Activated CD4-positive, alpha-beta memory T cell treated with anti-CD3 and anti-CD28 coated beads, Interleukin-2, amount 10 ng/mL, durations not matched to agents 7 days and 5 days (primary cell): ENCODE measurements at places on chromosomes 12 and 14. TPM values are rescaled to one million over a fixed set of nuclear protein-coding genes. Genes with fewer than 3 reads are reported as not detected.

DNA sequence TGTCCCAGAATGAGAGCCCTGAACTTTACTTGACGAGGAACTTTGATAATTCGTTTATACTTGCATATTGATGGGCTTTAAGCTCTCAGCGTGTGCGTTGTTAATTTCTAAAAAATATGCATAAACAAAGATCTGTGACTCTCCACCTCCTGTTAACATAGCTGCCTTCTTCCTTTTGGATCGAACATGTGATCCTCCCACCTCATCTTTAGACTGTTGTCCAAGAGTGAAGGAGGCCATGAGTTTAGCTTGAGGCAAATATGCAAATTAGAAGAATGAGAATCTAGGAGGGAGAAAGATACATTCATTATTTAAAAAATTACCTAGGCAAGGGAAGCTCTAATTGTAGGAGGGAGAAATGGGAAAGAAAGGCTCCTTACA, 617 bp downstream of the TTC8 start:
- no peaks in the 10 kb centered on the region for H3K36me3 ChIP-seq
- peak overlapping the region; percentile 83 for H3K4me3 ChIP-seq
- no peak for DNase-seq
- H3K4me1 ChIP-seq: peaks cover 14% of the 10 kb centered on the region
- no peaks in the 10 kb centered on the region for H3K27me3 ChIP-seq
- no peak overlapping the region for H3K27ac ChIP-seq

DNA sequence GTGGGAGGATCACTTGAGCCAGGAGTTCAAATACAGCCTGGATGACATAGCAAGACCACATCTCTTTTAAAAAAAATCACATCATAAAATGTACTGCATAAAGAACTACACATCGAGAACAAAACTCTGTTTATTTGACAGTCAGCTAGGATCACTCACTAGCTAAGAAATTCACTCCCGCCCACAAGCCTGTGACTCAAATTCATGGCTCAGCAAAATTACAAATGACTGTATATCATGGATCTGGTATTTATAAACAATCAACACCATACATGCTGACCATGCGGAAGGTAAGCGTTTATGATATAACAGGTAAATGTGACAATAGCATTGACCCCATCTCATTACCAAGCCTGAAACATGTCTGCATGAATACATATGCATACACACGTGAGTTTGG, 206.5 kb downstream of the EFCAB11 start:
- H3K27me3 ChIP-seq: no peaks in the 10 kb centered on the region
- H3K27ac ChIP-seq: no peak overlapping the region
- no peak for DNase-seq
- no peaks in the 10 kb centered on the region for H3K36me3 ChIP-seq

GRCh38 chr12:93852173-93852591, 175.0 kb downstream of the CRADD start:
- no peak for DNase-seq
- peaks cover 81% of the 10 kb centered on the region for H3K4me1 ChIP-seq
- no peak overlapping the region for H3K27ac ChIP-seq
- H3K36me3 ChIP-seq: peaks cover 27% of the 10 kb centered on the region
- no peaks in the 10 kb centered on the region for H3K27me3 ChIP-seq

The SOAT2 gene
- 1.5 TPM for total RNA-seq

- no peak for DNase-seq
- no peaks in the 10 kb centered on the region for H3K36me3 ChIP-seq
- no peak overlapping the region for H3K27ac ChIP-seq
Observed at GRCh38 chr14:85576218-85576617, 46.3 kb downstream of the FLRT2 start.

The KRT80 gene
- not detected for total RNA-seq

The CLEC1B gene
- total RNA-seq: not detected

GRCh38 chr12:65209655-65210043, 40.3 kb downstream of the LEMD3 start:
- DNase-seq: no peak
- peak overlapping the region; percentile 51 for H3K4me3 ChIP-seq
- H3K27ac ChIP-seq: peak overlapping the region; percentile 87
- H3K36me3 ChIP-seq: peaks cover 36% of the 10 kb centered on the region

- H3K4me3 ChIP-seq: no peak overlapping the region
- H3K4me1 ChIP-seq: peaks cover 55% of the 10 kb centered on the region
Observed at GRCh38 chr12:4120316-4120917, 153.1 kb upstream of the CCND2 start.

- no peak overlapping the region for H3K27ac ChIP-seq
- no peak for DNase-seq
- H3K4me1 ChIP-seq: peaks cover 24% of the 10 kb centered on the region
- peaks cover 58% of the 10 kb centered on the region for H3K36me3 ChIP-seq
- no peaks in the 10 kb centered on the region for H3K27me3 ChIP-seq
- no peak overlapping the region for H3K4me3 ChIP-seq
Observed at GRCh38 chr12:49272790-49273725, 8.2 kb downstream of the TUBA1C start.

DNA sequence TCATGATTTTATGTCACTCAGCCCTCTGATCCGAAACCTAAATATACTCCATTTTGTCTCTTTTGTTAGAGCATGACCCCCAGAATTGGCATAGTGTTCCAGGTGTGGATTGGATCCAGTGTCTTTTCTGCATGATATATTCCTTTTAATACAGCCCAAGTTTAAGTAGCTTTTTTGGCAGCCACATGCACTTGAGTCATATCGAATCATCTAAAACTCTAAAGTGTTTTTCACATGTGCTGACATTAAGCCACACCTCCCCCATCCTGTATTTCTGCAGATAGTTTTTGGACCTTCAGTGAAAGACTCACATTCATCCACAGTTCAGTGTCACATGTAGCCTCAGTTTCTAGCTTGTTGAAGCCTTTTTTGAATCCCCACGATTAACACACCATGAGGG, 30.6 kb downstream of the BORCS5 start:
- H3K4me1 ChIP-seq: peaks cover 70% of the 10 kb centered on the region
- peaks cover 54% of the 10 kb centered on the region for H3K36me3 ChIP-seq
- no peak for DNase-seq
- no peak overlapping the region for H3K4me3 ChIP-seq
- no peaks in the 10 kb centered on the region for H3K27me3 ChIP-seq

DNA sequence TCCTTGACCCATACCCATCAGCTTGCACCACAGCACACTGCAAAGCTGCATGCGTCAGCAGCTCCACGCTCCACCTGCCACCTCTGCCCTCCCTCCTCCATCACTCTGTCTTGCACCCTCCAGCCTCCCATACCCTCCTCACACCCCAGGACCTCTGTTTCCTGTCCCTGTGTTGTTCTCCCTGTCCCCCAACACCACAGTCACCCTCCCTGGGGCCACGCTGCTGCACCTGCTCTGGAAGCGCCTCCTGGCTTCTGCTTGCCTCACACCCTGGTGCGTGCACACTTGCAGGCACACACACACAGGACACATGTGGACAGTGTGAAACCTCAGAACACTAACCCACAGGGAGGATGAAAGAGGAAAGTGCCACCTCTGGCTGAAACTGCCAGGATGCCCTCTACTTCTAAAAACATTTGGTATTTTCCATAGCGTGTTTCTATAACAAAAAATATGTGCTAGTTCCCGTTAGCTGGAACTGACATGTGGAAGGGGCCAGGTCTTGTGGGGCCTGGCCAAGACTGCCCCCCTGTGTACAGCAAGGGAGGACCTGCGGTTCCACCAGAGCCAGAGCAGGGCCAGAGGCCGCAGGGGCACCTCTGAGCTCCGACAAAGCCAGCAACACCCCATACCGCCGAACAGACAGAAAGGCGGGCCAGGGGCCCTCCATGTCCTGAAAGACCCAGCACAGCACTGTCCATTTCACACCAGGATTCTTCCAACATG, 10.0 kb downstream of the BRF1 start:
- H3K36me3 ChIP-seq: peaks cover 3% of the 10 kb centered on the region
- DNase-seq: no peak
- H3K4me1 ChIP-seq: peaks cover 46% of the 10 kb centered on the region
- H3K4me3 ChIP-seq: no peak overlapping the region
- peak overlapping the region; percentile 48 for H3K27ac ChIP-seq
- no peaks in the 10 kb centered on the region for H3K27me3 ChIP-seq

The SSPN gene
- not detected for total RNA-seq

DNA sequence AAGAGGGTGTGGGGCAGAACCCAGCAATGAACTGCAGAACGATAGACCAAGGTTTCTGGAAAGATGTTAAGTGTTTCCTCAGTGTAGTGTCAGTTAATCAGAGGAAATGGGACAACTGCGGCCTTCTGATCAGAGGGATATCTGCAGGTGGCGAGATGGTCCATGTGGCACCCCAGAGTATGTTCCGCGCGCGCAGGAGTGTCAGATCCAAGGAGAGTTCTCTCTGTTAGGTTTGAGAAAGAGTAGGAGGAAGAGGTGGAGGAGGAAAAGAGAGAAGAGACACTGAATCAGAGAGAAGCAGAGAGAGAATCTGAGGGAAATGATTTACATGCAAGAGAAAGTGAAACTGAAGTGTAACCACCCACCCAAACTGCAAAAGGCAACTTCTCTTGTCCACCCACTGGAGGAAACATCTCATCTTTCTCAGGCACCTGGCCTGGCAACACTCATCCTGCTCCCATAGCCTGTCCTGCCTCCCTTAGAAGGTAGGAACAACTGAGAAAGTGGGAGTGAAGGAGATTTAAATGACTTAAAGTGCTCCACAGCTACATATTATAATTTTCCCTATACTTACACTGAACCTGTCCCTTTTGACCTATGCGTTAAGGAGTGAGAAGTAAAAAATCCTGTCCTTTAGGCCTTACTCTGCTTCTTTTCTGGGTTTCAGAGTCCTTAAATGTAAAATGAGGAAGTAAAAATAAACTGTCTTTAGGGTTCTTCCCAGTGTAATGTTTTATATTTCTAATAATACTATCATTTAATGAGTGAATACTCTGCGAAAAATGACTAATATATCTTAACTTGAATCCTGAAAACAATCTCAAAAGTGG, 6.8 kb upstream of the TESPA1 start:
- peaks cover 15% of the 10 kb centered on the region for H3K36me3 ChIP-seq
- no peaks in the 10 kb centered on the region for H3K27me3 ChIP-seq
- peak overlapping the region; percentile 89 for H3K27ac ChIP-seq
- peaks cover 50% of the 10 kb centered on the region for H3K4me1 ChIP-seq

The PIWIL1 gene
- total RNA-seq: not detected

DNA sequence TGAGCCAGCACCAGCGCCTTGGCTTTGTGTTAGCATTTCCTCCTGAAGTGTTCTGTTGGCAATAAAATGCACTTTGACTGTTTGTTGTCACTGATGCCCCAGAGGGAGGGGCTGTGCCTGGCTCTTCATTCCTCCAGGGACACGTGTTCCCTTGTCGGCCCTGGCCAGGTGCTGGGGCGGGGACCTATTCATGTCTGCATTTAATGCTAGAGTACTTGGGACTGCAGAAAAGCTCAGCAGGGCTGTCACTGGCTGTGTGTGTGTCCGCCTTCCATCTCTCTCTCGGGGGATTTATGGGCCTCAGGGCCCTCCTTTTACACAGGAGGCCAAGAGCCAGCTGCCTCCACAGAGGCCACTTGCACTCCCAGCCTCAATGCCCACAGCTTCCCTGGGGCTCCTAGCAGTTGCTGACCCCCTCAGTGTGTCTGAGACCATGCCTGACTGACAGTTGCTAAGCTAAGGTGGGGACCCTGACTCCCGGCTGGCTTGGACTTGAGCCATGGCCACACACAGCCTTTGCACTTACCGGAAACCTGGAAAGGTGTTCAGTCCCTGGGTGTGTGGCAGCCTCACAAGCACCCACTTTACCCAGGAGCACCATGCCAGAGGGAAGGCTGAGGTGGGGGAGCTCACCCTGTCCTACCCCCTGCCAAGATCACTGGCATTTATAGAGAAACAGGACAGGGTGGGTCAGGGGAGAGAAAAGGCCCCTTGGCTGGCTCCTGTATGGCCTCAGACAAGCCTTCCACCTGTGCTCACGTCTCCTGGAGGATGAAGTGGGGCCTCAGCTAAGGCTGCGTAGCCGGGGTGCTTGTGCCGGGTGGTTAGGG, 27.8 kb downstream of the HIP1R start:
- H3K27ac ChIP-seq: peak overlapping the region; percentile 31
- no peaks in the 10 kb centered on the region for H3K4me1 ChIP-seq
- DNase-seq: no peak
- peaks cover 16% of the 10 kb centered on the region for H3K36me3 ChIP-seq
- H3K4me3 ChIP-seq: no peak overlapping the region
- no peaks in the 10 kb centered on the region for H3K27me3 ChIP-seq

The HCAR3 gene
- not detected for total RNA-seq

DNA sequence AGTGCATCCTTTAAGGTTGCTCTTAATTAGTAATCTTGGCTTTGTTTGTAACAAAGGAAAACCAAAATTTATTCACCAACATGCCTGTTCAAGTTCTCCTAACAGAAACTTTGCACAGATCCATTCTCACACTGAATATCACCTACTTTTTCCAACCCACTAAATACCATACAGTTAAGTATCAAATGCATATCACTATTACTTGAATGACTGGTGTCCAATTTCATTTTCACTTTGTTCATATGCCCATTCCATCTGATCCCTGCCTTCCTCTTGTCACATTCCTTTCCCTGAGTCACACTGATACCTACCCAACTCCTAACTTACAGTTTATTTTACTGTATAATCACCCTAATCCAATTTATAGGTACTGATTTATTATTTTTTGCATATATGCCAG, 286.4 kb downstream of the NELL2 start:
- no peaks in the 10 kb centered on the region for H3K36me3 ChIP-seq
- no peak overlapping the region for H3K4me3 ChIP-seq
- H3K4me1 ChIP-seq: no peaks in the 10 kb centered on the region
- no peaks in the 10 kb centered on the region for H3K27me3 ChIP-seq
- H3K27ac ChIP-seq: no peak overlapping the region

DNA sequence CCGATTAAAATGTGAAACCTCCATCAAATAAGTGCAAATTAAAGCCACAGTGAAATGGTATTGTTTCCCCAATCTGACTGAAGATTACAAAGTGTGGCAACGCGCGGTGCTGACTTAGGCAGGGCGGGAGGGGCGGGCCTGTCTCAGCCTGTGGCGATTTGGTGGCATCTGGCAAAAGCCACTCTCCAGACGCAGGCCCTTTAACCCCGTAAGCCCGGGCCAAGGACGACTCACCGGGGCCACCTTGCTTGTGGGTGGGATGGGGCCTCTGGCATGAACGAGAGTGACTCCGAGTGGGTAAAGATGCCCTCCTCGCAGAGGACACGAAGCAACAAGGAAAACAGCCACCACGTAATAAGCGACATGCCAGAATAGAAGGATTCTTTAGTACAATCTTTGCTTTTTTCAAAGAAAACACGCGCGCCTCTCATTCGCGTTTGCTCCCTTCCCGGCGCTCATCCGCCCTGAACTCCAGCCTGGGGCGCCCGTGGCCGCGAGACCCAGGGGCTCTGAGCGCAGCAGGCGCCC, 815 bp downstream of the DEGS2 start:
- peaks cover 31% of the 10 kb centered on the region for H3K27me3 ChIP-seq
- H3K27ac ChIP-seq: no peak overlapping the region
- peak overlapping the region; percentile 32 for H3K4me3 ChIP-seq
- H3K4me1 ChIP-seq: peaks cover 3% of the 10 kb centered on the region
- DNase-seq: no peak
